ENCODE measurements at places on chromosomes 4 and X. TPM values are rescaled to one million over a fixed set of nuclear protein-coding genes. Genes with fewer than 3 reads are reported as not detected.

DNA sequence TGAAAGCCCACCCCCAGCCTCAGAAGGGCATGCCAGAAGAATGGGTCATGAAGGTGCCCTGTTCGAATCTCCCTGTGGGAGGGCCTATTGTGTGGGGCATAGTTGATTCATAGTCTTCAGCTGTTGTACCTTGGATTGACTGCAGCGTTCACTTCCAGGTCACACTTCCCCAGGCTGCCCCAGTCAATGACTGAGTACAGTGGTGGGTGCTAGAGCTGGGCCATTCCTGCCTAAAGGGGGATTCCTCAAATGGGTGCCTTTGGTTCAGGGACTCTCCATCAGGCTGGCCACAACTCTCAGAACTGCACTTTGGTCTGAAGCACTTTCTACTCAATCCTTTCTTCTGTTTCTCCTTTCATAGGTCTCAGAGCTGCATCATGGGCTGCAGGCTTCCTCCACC, 35.0 kb upstream of the RASGEF1B start:
- DNase-seq, result no peak

GRCh38 chr4:129117705-129118104, 21.8 kb downstream of the C4orf33 start:
- DNase-seq, result no peak

Gene HELQ
- total RNA-seq, result 12.6 TPM

DNA sequence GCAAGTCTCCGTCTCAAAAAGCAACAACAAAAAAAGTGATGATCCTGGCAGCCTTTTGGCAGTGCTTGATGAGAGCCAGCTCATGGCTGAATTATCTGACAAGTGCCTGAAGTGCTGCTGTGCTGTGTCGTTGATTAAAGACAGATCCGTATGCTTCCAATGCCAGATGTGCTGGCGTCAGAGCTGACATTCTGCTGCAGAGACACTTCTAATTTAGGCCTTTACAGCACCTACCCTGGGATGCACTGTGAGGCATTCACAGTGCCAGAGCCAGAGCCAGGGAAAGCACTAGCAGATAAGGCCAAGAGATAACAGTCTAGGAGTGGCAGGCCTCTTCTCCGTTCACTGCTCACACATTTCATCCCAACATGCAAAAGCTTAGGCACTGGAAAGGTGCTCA, 995.5 kb downstream of the RAB28 start:
- DNase-seq, result no peak

Gene PABPC4L
- 0.42 TPM for total RNA-seq

GRCh38 chr4:16007471-16008095, 44.6 kb upstream of the FGFBP2 start:
- DNase-seq, result no peak

All from lower leg skin (tissue), 4 donors.